ENCODE measurements at places on chromosomes 4 and X. TPM values are rescaled to one million over a fixed set of nuclear protein-coding genes. Genes with fewer than 3 reads are reported as not detected.

DNA sequence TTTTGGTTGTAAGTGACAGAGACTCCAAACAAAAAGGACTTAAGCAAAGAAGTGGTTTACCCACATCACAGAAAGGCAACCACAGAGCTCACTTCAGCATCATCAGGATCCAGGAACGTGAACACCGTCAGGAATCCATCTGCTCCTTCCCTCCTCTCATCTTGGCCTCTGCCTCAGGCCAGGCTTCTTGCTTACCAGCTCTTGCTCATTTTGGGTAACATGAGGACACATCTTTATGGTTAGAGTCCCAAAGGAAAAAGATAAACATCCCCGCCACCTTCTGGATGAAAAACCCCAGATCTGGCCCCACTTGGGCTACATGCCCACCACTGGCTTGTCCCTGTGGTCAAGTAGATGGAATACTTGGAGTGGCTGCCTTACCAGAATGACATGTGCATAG lies 176.8 kb upstream of the RPL34 start:
- no peak for DNase-seq

MORF4L2 gene
- total RNA-seq = 414 TPM

- no peak for DNase-seq
Measured at GRCh38 chr4:112213091-112213490, 18.5 kb upstream of the AP1AR start.

DNA sequence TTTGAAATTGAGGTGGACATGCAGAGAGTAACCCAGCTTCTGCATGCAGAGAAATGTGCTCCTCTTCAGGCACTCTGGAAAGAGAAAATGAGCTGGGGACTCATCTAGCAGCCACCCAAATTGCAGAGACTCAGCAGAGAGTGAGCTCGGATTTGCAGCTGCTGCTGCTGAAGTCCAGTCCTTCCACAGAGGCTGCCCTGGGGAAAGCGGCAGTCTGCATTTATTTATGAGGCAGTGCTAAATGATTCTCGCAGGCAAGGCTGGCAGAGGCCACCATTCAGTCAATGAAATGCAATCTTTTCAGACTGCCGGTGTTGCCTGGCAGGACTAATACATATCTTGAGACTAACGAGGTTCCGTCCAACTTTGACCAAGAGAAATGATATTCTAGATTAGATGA lies 404.8 kb downstream of the NLGN4X start:
- DNase-seq = no peak

DNA sequence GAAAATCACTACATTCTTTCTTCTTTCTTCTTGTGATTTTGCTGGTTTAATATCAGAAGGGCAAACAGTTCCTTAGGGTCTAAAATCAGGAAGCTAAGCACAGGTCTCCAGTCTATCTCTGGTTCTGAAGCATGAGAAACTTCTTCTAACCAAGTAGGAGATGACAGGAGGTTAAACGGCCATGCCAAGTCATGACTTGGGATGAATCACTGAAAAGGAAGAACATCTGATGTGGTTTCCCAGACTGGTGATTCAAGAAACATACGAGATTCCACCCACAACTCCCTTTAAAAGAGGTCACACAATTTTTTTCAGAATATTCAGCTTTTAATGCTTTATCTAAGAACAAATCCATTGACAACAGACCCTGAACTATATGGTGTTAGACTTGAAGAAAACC lies 684.0 kb upstream of the PRKX start:
- peak; percentile 73 for DNase-seq

DNA sequence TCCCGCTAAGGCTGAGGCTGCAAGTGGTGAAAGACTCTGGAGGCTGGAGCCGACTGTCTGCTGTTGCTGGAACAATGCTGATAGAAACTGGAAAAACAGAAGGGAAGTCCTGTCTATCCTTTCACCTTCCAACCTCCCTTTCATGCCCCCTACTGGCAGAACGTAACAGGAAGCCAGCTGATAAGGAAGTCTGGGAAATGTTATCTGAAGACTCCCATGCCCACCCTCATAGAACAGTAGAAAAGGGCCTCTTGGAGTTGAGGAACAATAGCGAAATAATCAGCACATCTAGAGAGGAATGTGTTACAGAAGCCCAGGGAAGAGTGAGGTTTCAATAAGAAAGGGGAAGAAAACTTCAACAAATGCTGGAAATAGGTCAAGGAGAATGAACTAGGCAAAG lies 117.1 kb upstream of the DKK2 start:
- no peak for DNase-seq

DNA sequence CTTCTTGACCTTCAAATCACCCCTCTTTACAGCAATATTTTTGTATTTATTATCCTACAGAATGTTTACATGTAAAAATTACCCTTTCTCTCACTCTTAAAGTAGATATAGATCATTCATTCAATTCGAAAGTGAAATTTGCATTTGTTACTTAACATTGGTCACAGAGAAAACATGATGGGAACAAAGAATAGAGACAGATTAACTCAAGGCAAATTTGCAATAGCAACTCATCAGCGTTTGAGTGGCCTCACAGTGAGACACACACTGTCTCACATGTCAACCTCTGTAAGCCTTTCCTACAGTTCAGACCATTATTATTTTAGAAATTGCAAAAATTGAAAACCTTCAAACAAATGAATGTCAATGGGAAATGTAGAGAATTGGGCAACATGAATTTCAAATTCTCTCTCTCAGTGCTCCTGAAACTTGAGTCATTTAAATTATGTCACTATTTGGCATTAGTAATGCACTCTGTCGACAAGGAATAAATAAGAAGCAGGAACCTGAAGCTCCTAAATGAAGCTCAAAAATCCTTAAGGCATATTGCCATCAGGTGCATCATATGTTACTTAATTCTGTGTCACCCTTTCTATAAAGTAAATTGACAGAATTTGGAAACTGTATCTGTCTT lies 148.3 kb upstream of the ANXA10 start:
- DNase-seq = peak; percentile 51

- no peak for DNase-seq
Measured at GRCh38 chr4:11183356-11183740, 245.3 kb downstream of the HS3ST1 start.

- no peak for DNase-seq
Measured at GRCh38 chrX:136825771-136826170, 45.0 kb upstream of the ARHGEF6 start.

TBX22 gene
- not detected for total RNA-seq

PNMA5 gene
- total RNA-seq = not detected
